CD8-positive, alpha-beta memory T cell (primary cell): ENCODE measurements at places on chromosomes 12 and 14.

DNA sequence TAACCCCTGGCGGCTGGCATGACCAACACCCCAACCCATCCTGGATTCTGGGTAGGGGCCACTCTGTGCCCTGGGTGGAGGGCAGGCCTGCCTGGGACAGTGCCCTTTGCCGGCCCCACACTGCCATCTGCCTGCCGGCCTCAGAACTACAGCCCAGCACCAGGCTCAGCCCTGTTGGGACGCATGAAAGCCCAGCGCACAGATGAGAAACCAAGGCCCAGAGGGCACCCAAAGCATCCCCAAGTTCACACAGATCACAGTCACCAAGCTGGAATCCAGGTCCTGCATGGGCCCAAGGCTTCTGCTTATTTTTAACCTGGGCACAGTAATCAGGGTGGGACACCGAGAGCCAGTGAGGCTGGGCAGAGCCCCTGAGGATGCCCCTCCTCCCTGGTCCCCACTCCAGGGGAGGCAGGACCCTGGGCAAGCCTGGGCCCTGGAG, 26.2 kb downstream of the RFLNA start:
- DNase-seq = peak; percentile 64

GRCh38 chr14:64654246-64654900, 49.9 kb upstream of the PLEKHG3 start:
- DNase-seq = no peak

DNA sequence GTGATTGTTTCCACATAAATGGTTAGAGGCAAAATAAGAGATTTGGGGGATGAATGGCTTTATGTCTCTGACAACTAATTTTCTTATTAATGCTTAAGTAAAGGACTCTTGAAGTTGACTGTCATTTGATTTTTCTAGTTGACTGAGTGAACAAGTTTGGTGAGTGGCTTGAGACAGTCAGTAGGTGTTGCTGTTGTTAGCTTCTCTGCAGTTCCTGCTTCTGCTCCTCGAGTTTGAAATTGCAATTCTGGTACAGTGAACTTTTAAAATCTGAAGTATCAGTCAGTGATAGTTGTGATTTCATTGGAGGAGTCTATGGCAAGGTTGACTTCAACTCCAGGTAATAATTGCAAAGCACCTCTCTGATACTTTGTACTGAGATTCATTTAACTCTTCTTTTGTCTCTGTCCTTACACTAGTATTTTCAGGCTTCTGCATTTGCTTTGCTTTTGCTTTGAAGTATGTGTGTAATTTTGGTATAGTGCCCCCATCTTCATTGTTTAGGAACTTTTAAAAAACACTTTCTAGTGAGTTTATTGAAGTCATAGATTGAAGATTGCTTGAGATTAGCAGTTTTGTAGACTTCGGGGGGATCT, 415.5 kb downstream of the PCNX1 start:
- DNase-seq = peak; percentile 25

DNA sequence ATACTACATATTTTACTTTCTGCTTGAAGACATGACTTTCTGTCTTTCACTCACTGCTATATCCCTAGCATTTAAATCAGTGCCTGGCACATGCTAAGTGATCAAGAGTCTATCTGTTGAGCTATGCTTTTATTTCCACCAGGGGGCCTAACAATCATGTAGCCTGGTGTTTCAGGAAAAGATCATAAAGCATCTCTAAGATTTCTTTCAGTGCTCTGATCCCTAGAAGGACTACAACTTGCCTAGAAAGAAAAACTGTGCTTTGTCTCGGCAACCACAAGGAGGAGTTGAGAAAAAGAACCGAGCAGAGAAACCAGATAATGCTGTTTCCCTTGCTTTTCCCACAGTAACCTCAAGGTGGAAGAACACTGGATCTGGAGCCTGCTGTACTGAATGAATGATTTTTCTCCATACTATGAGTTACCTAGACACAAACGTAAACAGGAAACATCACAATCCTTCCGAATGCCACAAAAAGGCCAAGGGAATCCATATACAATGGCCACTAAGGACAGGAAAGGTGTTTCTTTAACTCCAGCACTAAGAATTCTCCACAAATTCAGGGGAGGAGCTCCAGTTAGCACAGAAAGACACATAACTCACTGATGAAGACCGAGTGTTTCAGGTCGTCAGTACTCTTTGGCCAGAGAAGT, 1.2 kb downstream of the CRY1 start:
- DNase-seq = peak; percentile 53

GRCh38 chr12:26761775-26762174, 71.2 kb downstream of the ITPR2 start:
- no peak for DNase-seq

- no peak for DNase-seq
These were observed 93.5 kb downstream of the LMNTD1 start for GRCh38 chr12:25459541-25459951.

DNA sequence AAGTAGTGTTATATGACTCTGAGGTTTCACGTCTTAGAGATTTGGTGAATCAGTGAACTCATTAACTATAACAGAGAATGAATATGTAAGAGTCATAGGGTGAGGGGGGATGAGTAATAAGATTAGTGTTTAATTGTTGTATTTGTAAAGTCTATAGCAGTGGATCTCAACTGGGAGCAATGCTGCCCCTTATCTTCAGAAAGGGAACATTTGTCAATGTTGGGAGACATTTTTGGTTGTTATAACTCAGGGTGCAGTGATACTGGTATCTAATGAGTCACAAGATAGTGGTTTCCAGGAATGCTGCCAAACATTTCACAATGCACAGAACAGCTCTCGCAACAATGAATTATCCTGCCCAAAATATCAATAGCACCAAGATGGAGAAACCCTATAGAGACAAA, 1193.7 kb downstream of the GALC start:
- no peak for DNase-seq

GRCh38 chr12:62458626-62459025, 8.0 kb upstream of the MON2 start:
- no peak for DNase-seq

DNA sequence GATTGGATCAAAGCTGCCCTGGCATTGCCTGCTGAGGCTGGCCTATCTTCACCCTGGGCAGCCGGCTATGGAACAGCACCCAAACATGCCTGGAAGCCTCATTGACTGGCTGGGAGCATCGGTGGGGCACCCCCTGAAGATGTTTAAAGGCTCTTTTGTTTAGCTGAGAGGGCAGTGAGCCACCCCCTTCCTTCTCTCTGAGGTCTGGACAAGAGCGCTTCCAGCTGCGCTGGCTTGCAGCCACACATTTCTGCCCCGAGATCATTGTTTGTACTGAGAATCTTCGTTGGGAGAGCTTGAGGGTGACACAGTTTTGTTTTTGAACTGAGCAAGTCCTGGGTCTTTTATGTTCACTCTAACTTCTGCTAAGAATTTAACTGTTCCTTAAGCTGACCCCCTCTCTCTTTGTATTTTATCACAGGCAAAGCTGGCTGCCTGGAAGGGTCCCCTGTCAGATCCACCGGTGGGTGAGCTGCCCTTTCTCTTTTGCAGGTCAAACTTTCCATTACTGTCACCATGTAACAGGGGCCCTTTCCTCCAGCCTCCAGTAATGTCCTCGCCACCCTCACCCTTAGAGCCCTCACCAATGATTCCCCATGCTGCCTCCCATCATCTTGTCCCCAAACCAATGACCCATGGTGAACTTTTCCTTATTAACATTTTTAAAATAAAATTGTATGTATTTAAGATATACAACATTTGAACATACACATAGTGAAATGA, 212.2 kb downstream of the KIF26A start:
- no peak for DNase-seq
